IMR-90 (cell line): ENCODE measurements at places on chromosomes 7 and 10. TPM values are rescaled to one million over a fixed set of nuclear protein-coding genes. Genes with fewer than 3 reads are reported as not detected.

- no peaks in the 10 kb centered on the region for H3K36me3 ChIP-seq
- no peak overlapping the region for H3K27ac ChIP-seq
- no peaks in the 10 kb centered on the region for H3K4me1 ChIP-seq
- DNase-seq: no peak
These were observed 40.2 kb downstream of the TCERG1L start for GRCh38 chr10:131271195-131271880.

DNA sequence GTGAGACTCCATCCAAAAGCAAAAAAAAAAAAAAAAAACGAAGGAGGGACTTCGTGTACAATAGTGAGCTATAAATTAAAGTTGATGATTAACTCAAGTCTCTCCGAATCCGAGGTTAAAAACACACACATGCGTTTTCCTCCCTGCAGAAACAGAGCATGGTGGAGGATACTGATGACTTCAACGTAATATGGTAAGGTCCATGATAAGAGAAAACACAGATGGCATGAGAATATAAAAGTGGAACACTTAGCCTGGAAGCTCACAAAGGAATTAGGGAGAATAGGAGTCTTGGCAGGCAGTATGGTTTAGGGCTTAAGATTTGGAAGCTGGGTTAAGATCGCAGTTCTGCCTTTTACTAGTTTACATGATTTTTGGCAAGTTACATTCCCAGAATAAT, 20.1 kb upstream of the GSTK1 start:
- H3K27ac ChIP-seq: no peak overlapping the region
- no peak overlapping the region for H3K4me3 ChIP-seq
- H3K36me3 ChIP-seq: no peaks in the 10 kb centered on the region
- H3K27me3 ChIP-seq: peaks cover 11% of the 10 kb centered on the region
- DNase-seq: no peak

DNA sequence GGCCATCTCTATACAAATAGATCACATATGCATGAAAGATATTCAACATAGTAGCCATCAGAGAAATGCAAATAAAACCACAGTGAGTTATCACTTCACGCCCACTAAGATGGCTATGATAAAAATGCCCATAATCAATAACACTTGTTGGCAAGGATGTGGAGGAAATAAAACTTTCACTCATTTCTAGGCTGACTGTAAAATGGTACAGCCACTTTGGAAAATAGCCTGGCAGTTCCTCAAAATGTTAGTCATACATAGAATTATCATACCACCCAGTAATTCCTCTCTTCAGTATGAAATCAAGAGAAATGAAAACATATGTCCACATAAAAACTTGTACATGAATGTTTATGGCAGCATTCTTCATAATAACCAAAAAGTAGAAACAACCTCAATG, 324.9 kb downstream of the LRRTM3 start:
- no peak for DNase-seq
- H3K4me3 ChIP-seq: no peak overlapping the region
- no peak overlapping the region for H3K27ac ChIP-seq
- H3K36me3 ChIP-seq: no peaks in the 10 kb centered on the region
- no peaks in the 10 kb centered on the region for H3K4me1 ChIP-seq
- no peaks in the 10 kb centered on the region for H3K27me3 ChIP-seq

GRCh38 chr7:116198748-116199410, 11.5 kb upstream of the TES start:
- no peaks in the 10 kb centered on the region for H3K36me3 ChIP-seq
- H3K4me1 ChIP-seq: peaks cover 7% of the 10 kb centered on the region
- no peaks in the 10 kb centered on the region for H3K27me3 ChIP-seq
- H3K27ac ChIP-seq: no peak overlapping the region
- peak; percentile 31 for DNase-seq

- peak overlapping the region; percentile 12; the same call in 1 of the 2 replicates for H3K27ac ChIP-seq
- H3K36me3 ChIP-seq: no peaks in the 10 kb centered on the region
- DNase-seq: peak; percentile 29
- no peaks in the 10 kb centered on the region for H3K27me3 ChIP-seq
- no peak overlapping the region for H3K4me3 ChIP-seq
These were observed 126.7 kb downstream of the TPST1 start for GRCh38 chr7:66331883-66332282.

- H3K27ac ChIP-seq: no peak overlapping the region
- no peak overlapping the region for H3K4me3 ChIP-seq
- H3K4me1 ChIP-seq: no peaks in the 10 kb centered on the region
- no peak for DNase-seq
- peaks cover 68% of the 10 kb centered on the region for H3K27me3 ChIP-seq
- H3K36me3 ChIP-seq: no peaks in the 10 kb centered on the region
These were observed 11.6 kb upstream of the NKX2-3 start for GRCh38 chr10:99520847-99521764.

DNA sequence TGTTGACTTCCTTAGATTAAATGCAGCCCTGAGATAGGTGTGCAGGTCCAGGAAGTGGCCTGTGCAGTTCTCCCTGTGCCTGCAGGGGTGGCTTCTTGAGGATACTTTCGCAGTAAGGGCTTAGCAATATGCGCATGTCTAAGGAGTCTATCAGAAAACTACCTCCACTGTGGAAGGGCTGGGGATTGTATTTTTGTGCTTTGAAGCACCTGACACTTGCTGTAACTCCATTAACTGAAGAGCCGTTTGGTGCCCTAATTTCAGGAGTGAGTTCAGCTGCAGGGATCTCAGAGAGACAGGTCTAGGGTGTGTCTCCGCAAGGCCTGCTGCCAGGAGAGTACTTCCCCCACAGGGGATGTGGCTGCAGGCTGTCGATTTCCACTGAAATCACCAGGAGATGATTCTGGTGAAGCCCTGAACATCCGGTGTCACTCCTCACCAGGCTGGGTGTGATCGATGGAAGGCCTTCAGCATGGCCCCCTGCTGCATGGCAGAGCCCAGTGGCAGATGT, 35.5 kb downstream of the IKZF1 start:
- no peaks in the 10 kb centered on the region for H3K4me1 ChIP-seq
- H3K4me3 ChIP-seq: no peak overlapping the region
- peaks cover 2% of the 10 kb centered on the region; the same call in 1 of the 2 replicates for H3K27me3 ChIP-seq
- H3K36me3 ChIP-seq: no peaks in the 10 kb centered on the region
- DNase-seq: no peak
- no peak overlapping the region for H3K27ac ChIP-seq

DNA sequence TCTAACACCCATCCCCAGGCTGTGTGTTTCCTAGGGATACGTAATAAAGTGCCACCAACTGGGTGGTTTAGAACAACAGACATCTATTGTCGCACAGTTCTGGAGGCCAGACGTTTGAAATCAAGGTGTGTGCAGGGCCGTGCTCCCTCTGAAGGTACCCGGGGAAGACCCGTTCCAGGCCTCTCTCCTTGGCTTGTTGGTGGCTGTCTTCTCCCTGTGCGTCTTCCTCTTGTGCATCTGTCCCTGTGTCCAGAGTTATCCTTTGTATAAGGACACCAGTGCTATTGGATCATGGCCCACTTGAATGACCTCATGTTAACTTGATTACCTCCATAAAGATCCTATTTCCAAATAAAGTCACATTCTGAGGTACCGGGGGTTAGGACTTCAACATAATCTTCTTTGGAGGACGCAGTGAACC, 15.6 kb downstream of the GRK5 start:
- peaks cover 4% of the 10 kb centered on the region; the same call in 1 of the 2 replicates for H3K36me3 ChIP-seq
- DNase-seq: peak; percentile 50
- H3K4me1 ChIP-seq: peaks cover 40% of the 10 kb centered on the region

- H3K4me3 ChIP-seq: peak overlapping the region; percentile 84
- H3K27me3 ChIP-seq: no peaks in the 10 kb centered on the region
- H3K36me3 ChIP-seq: peaks cover 5% of the 10 kb centered on the region
- DNase-seq: peak; percentile 19
- H3K27ac ChIP-seq: peak overlapping the region; percentile 89
- H3K4me1 ChIP-seq: peaks cover 6% of the 10 kb centered on the region
These were observed 841 bp downstream of the GLUD1 start for GRCh38 chr10:87093632-87094372.

GRCh38 chr10:129244298-129244697, 222.7 kb upstream of the MGMT start:
- H3K27ac ChIP-seq: no peak overlapping the region
- H3K4me1 ChIP-seq: no peaks in the 10 kb centered on the region
- no peak for DNase-seq
- no peaks in the 10 kb centered on the region for H3K27me3 ChIP-seq
- H3K4me3 ChIP-seq: no peak overlapping the region
- H3K36me3 ChIP-seq: no peaks in the 10 kb centered on the region

- H3K27me3 ChIP-seq: no peaks in the 10 kb centered on the region; the same call in 1 of the 2 replicates
- H3K4me1 ChIP-seq: no peaks in the 10 kb centered on the region
- H3K27ac ChIP-seq: no peak overlapping the region
- no peaks in the 10 kb centered on the region for H3K36me3 ChIP-seq
- no peak for DNase-seq
These were observed 117.7 kb downstream of the ELFN1 start for GRCh38 chr7:1787681-1788235.

DNA sequence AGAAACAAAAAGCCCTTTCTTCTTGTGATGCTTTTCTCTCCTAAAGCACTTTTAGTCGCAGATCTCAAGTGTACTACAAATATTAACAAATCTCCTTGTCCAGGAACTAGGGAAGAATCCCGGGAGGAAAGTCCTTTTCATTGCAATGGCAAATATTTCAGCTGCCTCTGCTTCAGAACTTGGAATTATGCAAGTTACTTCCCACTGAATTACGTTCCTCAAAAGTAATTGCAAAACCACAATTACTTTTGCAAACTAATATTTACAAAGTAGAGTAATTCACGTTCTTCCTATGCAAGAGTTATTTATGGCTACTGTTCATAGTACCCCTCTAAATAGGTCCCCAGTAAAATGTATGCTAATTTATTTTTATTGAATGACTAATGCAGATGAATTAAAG, 14.5 kb downstream of the PRKCQ start:
- no peak for DNase-seq
- peaks cover 3% of the 10 kb centered on the region; the same call in 1 of the 2 replicates for H3K27me3 ChIP-seq
- no peak overlapping the region for H3K4me3 ChIP-seq
- no peaks in the 10 kb centered on the region for H3K36me3 ChIP-seq
- no peaks in the 10 kb centered on the region for H3K4me1 ChIP-seq

GRCh38 chr10:124626759-124627380, 117.3 kb downstream of the FAM53B start:
- H3K4me1 ChIP-seq: no peaks in the 10 kb centered on the region
- H3K27ac ChIP-seq: no peak overlapping the region

GRB10 gene
- polyA plus RNA-seq: 5.1 and 6.3 TPM in 2 replicates

TAS2R41 gene
- polyA plus RNA-seq: not detected in 2 replicates

ANAPC16 gene
- polyA plus RNA-seq: 17.4 and 25.2 TPM in 2 replicates
